ENCODE measurements at places on chromosomes 7 and 10.

GRCh38 chr7:154482863-154483262 is 430.7 kb downstream of the DPP6 start:
- no peak for DNase-seq

DNA sequence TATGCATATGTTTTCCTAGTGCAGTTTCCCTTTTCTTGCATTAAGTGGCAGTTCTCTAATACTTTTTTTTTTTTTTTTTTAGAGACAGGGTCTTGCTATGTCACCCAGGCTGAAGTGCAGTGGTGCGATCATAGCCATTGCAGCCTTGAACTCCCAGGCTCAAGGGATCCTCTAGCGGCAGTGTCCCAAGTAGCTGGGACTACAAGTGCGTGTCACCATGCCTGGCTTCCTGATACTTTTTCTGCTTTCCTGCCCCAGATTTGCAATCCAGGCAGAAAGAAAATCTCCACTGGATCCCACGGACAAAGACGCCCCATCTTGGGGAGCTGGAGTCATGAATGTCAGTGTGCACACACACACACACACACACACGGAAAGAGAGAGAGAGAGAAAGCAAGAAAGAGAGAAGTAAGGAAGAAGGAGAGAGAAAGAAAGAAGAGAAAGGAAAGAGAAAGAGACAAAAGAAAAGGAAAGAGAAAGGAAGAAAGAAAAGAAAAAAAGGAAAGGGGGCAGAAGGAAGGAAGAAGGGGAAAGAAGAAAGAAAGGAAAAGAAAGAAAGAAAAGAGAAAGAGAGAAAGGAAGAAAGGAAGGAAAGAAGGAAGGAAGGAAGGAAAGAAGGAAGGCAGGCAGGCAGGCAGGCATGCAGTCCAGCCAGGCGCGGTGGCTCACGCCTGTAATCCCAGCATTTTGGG is 37.5 kb upstream of the OCM2 start:
- DNase-seq: no peak

DNA sequence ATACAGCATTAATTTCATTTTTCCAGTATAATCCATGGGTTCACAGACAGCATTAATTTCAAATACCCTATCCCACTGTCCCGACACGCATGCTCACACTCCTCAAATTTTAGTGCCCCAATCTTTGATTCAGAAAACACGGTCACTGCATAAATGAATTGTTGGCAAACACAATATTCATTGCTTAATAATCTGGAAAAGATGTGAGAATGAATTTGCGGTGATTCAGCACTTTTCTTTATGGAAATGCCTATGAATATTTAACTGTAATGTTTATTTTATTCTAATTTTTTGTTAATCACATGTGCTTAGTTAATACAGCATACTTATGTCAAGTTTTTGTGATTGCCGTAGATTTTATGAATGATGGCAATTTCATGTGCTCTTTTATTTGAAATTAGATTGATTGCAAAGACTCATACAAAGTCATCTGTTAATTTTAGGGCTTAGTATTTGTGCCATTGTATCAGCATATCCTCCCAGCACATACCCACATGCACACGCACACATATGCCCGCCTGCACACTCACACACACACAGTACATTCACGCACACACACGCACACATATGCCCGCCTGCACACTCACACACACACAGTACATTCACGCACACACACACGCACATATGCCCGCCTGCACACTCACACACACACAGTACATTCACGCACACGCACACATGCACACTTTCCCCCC is 35.1 kb downstream of the MACROH2A2 start:
- no peak for DNase-seq

DNA sequence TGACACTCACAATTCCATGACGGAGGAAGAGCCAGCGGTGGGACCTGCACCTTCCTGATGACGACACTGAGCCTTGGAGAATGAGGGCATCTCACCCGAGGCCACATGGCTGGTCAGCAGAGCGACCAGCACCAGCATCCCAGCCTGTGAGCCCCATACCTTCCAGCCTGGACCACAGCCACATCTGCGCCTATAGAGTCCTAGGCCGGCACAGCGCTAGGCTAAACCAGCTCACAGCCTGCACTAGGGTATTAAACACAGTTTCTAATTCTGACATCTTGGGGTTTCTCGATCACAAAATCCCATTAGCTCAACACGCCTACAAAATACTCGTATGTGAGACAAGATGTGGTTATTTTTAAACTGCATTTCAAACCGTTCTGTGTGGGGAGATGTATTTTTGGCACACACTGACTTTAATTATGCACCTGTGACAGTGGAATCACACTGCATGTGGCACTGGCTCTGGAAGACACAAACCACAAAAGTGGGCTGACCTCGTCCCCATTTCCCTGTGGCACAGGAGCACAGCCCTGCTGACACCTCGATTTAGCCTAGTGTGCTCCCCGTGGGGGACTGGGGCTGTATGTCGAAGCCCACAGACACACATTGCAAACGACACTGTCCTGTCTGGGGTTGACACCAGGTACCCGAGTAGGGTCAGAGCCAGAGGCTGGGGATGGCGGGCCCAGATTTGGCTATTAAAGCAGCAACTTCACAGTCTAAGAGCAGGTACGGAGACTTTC is 32.5 kb downstream of the CPXM2 start:
- DNase-seq: no peak

GRCh38 chr7:54153462-54153861 is 388.7 kb upstream of the VSTM2A start:
- DNase-seq: no peak

DNA sequence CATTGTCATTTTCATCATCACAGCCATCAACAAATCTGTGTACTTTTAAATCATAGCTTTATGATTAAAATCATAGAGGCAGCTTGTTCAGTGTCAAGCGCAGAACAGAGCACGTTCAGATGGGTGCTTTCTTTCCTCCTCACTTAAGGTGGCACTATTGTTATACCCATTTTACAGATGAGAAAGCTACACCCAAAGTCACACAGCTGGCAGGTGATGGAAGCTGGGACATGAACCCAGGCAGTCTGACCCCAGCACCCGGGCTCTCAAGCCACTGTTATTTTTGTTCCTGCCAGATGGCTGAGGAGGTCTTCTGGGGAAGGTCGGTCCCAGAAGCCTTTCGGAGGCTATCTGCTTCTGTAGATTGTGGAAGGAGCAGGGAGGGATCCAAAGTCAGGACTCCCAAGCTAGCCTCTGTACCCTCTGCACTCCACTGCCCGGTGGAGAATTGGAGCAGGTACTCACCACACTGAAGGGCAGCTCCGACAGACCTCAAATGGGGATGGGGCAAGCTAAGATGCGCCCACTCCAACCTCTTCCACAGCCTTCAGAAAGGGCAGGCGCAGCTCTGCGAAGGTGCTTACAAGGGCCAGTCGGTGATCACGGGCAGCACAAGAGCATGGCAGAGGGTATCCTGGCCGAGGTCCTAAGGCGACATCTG is 610 bp downstream of the AVPI1 start:
- no peak for DNase-seq

DNA sequence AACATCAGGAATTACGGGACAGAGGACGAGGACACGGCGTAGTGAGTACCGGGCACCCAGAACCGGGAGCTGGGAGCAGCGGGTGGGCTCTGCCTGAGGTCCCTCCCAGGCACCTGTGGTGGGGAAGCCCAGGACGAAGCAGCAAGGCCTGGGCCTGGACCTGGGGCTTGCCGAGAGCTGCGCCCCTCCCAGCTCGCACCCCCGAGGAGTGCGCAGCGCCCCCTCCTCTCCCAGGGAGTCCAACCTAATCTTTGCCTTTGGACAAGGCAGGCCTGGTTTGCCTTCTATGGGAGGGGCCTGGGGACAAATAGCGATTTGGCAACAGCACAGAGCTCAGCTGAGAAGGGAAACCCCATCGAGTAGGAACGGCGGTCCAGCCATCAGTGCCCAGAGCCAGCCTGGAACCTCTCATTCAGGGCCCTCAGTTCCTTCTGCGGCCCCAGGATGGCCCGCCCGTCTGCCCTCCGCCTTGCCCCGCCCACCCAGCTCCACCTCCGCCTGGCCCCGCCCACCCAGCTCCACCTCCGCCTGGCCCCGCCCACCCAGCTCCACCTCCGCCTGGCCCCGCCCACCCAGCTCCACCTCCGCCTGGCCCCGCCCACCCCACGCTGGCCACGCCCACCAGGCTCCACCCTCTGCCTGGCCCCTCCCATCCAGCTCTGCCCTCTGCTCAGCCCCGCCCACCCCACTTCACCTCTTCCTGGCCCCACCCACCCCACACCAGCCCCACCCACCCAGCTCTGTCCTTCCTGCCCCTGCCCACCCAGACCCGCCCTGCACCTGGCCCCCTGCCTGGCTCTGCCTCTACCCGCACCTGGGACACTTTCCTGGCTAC is 32.5 kb upstream of the KNDC1 start:
- DNase-seq: no peak

GRCh38 chr10:1299041-1299726 is 243.0 kb downstream of the WDR37 start:
- no peak for DNase-seq

DNA sequence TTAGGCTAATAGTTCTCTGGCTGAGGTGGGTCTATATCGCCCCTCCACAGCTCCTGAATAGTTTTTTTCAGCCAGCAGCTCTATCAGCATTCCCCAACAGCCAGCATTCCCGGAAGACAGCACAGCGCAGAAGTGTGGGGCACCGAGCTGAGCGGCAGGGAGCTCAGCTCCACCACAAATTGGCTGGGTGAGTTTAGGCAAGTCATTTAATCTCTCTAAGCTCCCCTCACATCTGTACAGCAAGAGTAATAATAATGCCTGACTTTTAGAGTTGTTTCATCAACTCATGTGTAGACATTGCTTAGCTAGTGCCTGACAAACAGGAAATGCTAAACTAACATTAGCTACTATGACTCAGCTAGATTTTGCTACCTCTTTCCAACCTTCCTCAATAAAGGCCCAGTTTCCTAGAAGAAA is 247.9 kb upstream of the PTN start:
- DNase-seq: no peak

- DNase-seq: no peak
Measured at GRCh38 chr7:15175152-15175551, 272.6 kb upstream of the DGKB start.

- no peak for DNase-seq
Measured at GRCh38 chr7:35694161-35694783, 663 bp downstream of the HERPUD2 start.

DNA sequence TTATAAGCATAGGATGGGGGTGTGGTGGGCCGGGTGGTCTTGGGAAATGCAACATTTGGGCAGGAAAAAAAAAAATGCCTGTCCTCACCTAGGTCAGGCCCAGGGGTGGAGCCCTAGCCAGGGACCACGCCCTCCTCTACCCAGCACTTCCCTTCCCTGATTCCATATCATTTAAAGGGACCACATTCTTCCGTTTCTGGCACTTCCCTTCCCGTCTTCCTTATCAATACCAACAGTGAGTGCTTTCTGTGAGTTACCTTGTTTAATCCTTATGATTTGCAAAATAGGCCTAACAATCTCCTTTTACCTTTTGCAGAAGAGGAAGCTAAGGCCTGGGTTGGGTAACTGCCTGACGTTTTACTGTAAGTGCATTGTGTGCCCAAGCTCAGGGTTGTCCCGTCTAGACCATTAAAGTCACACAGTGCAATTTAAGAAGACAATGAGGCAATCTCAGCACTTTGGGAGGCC is 16.7 kb upstream of the C10orf95 start:
- DNase-seq: no peak

GRCh38 chr10:78944723-78945312 is 123.9 kb upstream of the ZMIZ1 start:
- DNase-seq: peak; percentile 80

GRCh38 chr7:69534461-69535041 is 63.7 kb upstream of the AUTS2 start:
- DNase-seq: no peak

DNA sequence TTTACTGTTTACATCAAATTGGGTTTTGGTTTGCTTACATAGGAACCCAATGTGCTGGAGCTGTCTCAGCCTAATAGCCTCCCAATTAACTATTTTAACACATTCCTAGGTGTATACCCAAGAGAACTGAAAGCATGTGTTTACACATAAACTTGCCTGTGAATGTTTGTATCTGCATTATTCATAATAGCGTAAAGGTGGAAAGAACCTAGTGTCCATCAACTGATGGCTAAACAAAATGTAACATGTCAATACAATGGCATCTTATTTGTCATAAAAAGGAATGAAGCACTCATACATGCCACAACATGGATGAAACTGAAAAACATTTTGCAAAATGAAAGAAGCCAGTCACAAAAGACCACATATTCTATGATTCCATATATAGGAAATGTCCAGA is 160.6 kb upstream of the EEPD1 start:
- DNase-seq: no peak

GRCh38 chr10:118729641-118730258 is 25.0 kb downstream of the CACUL1 start:
- no peak for DNase-seq

All from forelimb muscle (tissue), 1 donor.